ENCODE measurements at places on chromosomes 2 and 18. TPM values are rescaled to one million over a fixed set of nuclear protein-coding genes. Genes with fewer than 3 reads are reported as not detected.

GRCh38 chr2:128228894-128229293 is 89.8 kb downstream of the HS6ST1 start:
- DNase-seq = no peak

- no peak for DNase-seq
Observed at GRCh38 chr2:238344517-238344916, 24.2 kb downstream of the TRAF3IP1 start.

- no peak for DNase-seq
Observed at GRCh38 chr2:122034344-122034743, 278.9 kb downstream of the TSN start.

- DNase-seq = no peak
Observed at GRCh38 chr2:240477916-240478315, 42.5 kb downstream of the GPC1 start.

DNA sequence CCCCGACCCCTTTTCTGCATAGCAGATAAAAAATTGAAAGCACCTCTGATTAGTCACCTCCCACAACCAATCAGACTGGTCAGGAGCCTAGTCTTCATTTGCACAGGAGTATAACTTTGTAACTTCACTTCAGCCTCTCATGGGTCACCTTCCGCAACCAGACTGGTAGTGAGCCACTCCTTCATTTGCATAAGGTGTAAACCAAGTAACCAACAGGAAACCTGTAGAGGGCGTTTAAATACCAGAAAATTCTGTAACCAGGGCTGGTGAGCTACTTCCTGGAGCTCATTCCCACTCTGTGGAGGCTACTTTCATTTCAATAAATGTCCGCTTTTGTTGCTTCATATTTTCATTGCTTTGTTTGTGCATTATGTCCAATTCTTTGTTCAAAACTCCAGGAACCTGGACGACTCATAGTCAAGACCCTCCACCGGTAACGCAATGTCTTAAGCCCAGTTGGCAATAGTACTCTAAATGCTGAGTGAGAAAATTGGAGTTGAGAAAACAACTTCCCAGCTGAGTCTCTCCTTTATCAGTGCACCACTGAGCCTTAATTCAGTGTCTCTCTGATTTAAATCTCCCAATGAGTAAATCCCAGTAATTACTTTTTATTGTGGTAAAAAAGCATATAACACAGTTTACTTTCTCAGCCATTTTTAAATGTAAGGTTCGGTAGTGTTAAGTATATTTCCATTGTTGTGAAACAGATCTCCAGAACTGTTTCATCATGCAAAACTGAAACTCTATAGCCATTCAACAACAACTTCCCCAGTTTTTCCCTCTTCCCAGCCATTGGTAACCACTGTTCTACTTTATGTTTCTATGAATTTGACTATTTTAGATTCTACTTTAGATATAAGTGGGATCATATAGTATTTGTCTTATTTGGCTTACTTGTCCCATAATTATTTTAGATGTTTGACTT is 392.7 kb upstream of the SLC8A1 start:
- DNase-seq = peak; percentile 3

CXXC1 gene
- total RNA-seq = 151 TPM
